ENCODE measurements at places on chromosomes 1 and 21.

GRCh38 chr1:185238447-185238846 lies 78.6 kb downstream of the IVNS1ABP start:
- no peak for DNase-seq

GRCh38 chr1:29706936-29707335 lies 470.6 kb downstream of the PTPRU start:
- no peak for DNase-seq

GRCh38 chr1:26915204-26915842 lies 1.5 kb upstream of the NR0B2 start:
- DNase-seq: no peak

DNA sequence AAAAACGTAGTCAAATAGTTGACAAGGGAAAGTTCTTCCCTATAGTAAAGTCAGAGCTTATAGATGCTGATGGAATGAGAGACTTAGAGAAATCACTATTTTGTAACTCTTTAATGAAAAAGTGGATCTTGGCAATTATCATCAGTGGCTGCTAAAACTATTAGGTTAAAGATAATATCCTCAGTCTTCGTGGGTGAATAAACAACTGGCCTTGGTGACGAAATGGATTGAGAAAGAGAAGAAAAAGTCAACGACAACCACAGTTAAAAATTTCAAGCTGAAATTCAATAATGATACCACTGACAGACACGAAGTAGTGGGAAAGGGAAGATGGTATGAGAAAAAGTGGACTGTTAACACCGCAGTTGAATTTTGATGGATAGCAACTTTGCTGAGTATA lies 90.0 kb upstream of the GNG4 start:
- no peak for DNase-seq

GRCh38 chr1:39689214-39689613 lies 2.0 kb downstream of the HPCAL4 start:
- no peak for DNase-seq

DNA sequence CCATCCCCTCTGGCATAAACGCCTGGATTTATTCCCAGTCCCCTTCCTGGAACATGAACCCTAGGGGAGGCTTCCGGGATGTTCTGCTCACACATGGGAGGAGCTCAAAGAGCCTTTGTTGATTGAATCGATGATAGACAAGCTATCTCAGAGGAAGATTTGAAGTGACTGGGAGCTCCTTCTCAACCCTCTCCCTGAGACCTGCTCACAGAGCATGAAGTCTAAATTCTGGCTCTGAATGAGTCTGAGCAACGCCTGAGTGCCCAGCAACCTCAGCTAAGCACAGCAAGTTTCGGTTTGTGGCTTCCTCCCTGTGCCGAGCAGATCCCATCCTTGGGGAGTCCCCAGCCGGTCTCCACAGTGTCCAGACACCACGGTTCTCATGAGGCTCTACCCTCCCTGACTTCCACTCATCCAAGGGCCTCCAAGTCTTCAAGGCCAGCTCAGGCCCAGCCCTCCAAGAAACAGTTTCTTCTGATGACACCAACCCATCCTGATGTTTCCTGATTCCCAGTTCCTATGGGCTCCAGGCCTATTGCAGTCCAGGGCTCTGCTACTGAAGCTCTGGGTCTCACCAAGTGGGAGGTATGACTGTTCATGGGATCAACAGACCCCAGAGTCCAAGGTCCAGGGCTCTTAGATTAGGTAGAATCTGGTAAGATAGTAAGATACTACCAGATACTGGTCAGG lies 190.8 kb downstream of the DYRK1A start:
- DNase-seq: no peak

DNA sequence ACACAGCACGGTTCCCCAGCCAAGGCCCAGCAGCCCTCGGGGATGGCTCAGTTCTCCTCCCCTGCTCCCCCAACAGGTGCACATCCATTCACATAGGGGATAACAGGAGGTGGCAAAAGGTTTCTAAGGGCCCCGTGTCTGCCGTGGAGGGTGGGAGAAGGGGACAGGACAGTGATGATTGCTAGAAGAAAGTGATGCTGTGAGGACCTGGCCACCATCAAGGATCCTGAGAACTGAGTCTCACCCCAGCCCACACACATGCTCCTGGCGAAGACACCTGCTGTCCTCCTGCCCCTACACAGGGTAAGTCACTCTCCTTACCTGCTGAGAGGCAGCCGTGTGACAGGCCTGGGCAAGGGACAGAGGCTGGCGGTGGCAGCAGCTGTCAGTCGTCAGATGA lies 54.5 kb downstream of the GNG4 start:
- DNase-seq: no peak

- DNase-seq: no peak
These were observed 469.2 kb downstream of the SMYD3 start for GRCh38 chr1:246037832-246038231.

GRCh38 chr1:208475951-208476845 lies 232.0 kb upstream of the PLXNA2 start:
- no peak for DNase-seq

- no peak for DNase-seq
These were observed 7.1 kb upstream of the PEX10 start for GRCh38 chr1:2419416-2419815.

GRCh38 chr1:113981962-113982931 lies 3.0 kb downstream of the OLFML3 start:
- DNase-seq: no peak

GRCh38 chr1:214004795-214005194 lies 17.0 kb downstream of the PROX1 start:
- DNase-seq: no peak

DNA sequence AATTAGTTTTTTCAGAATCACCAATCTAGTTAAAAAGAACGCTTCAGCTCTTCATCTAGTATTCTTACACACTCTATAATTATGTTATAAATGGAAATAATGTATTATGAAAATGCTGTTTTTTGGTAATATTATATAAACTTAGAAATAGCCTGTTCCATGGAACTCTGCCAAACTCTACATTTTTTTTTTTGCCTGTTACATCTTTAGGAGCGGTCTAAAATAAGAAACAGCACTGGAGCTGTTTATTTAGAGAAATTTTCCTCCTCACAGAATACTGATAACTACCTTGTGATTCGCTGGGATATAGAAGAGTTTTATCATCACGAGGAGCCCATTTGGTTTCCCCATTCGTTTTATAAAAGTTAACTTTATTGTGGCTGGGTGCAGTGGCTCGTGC lies 58.5 kb downstream of the PKN2 start:
- DNase-seq: no peak

- DNase-seq: no peak
These were observed 104.9 kb upstream of the TNR start for GRCh38 chr1:175848329-175848728.

- DNase-seq: no peak
These were observed 68.8 kb upstream of the BMP8A start for GRCh38 chr1:39422614-39423013.

DNA sequence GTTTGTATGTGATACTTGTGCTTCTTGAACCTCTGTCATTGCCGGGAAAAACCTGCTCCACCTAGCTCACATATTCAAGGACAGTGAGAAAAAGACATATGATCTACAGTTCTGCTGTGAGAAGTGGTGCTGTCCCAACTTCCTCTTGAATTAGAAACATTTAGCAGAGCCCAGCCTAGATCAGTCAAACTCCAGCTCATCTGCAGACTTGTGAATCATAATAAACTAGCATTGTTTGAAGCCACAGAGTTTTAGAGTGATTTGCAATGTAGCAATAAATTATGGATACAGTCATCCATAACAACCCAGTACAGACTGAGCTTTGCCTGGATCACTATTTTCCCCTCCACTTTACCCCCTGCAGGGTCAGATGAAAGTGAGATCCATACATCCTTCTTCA lies 497.8 kb downstream of the PLA2G4A start:
- no peak for DNase-seq

GRCh38 chr1:32336591-32336932 lies 529 bp upstream of the MARCKSL1 start:
- no peak for DNase-seq

DNA sequence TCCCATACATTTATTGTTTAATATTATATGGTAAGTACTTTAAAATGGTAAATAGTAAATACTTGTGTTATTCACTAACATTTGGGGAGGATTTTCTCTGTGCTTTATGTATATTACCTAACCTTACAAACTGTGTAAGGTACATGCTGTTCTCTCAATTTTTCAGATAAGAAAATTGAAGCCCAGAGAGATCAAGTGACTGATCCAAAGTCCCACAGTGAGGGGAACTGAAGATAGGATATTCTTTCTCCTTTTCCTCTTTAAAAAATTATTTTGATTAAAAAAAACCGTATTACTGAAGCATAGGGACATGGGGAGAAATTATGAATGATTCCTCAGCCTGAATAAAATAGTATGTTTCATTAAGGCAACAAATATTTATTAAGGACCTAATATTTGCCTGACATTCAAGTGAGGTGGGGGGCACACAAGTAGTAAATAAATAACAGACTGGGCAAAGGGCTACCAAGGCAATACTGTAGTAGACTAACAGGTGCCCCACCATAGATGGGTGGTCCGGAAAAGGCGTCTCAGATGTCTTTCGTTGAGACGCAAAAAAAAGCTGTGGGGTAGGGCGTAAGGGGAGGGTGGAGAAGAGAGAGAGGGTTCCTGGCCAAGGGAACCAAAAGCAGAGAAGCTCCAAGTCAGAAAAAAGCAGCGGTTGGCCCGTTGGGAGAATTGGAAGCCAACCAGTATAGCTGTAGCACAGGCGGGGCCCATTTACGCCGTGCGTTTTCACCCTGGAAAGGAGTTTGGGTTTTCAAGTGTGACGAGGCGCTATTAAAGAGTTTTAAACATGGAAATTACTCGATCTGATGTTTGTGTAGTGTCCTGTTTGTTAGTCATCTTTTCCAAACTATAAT lies 944 bp upstream of the AGO3 start:
- DNase-seq: peak; percentile 22

DNA sequence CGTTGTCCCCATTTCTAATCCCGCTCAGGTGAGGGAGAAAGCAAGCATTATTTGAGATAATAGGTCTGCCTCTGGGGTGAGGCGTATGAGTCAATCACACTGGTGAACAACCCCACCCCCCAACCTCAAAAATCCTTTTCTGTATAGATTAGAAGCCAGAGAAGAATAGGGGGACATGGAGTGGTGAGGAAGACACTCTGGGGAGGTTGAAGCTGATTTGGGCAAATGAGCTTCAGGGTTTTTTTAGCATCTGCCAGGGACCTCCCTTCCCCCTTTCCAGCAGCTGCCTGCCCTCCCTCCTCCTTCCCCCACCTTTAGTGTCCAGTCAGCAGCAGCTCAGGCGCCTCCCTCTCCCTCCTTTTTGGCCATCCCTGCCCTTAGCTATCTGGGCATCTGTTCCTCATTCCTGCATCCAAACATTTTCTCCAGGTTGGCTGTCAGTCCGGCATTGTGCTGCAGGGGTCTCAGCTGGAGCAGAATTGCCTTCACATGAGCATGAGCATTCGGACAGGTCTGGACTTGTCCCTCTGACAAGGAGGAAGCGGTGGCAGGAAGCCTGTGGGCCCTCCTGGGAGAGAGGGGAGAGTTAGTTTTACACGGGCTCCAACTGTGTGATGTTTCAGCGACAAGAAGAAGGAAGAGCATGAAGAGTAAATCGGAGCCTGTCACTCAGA lies 30.8 kb upstream of the PTGFRN start:
- DNase-seq: no peak

DNA sequence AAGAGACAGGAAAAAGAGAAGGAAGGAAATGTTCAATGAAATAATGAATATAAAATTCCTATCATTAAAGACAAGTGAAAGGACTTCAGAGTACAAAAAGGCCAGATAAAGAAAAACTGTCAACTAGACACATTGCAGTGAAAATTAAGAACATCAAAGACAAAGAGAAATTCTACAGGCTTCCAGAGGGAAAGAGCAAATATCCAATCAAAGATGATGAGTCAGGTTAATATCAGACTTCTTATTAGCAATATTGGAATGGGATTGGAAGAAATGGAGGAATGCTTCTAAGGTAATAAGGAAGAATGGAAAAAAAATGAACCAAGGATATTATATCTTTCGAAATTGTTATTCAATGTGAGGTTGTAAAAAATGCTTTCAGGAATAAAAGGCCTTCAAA lies 7.8 kb downstream of the PLA2G2A start:
- DNase-seq: no peak

DNA sequence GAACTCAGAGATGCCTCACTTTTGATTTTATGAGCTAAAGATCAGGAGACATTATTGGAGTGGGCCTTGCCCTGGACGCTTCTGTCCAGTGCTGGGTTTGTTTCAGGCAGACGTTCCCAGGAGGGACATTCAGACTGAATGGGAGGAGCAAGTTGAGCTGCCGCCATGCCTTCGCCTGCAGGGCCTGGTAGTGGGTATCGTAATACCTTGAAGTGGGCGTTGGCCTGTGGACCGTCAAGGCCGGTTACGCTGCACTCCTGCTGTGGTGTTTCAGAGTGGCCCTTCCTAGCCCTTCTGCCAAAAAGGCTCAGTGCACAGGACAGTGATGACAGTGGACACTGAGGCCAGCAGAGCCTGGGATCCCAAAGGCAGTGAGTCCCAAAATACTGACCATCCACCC lies 1.6 kb downstream of the FAM3B start:
- DNase-seq: no peak

DNA sequence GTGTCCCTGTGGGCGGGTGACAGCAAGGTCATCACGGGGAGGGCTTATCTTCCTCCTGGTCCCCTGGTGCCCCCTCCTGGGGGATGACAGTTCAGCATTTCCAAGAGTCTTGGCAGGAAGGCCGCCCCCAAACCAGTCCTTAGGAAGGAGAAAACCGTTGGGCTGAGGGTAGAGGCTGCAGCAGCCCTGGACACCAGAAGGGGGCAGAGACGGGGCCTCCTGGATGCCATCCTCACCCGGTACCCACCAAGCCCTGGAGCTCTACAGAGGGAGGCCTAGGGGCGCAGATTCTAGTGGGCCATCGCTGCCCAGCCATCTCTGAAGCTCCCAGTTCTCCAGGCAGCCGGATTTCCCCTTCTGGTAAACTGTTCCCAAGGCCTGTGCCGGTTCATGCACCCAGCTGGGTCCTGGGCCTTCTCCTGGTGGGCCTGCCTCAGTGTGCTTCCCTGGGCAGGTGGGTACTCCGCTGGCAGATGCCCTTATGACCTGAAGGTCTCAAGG lies 14.8 kb upstream of the ZNF669 start:
- DNase-seq: no peak

GRCh38 chr21:42461881-42462877 lies 33.8 kb downstream of the RSPH1 start:
- DNase-seq: no peak

- DNase-seq: no peak
These were observed 598.2 kb downstream of the LMO4 start for GRCh38 chr1:87926921-87927320.

- no peak for DNase-seq
These were observed 19.1 kb downstream of the DMBX1 start for GRCh38 chr1:46508757-46509156.

GRCh38 chr1:236800002-236800620 lies 5.0 kb downstream of the MTR start:
- DNase-seq: no peak

- DNase-seq: no peak
These were observed 33.7 kb downstream of the PSEN2 start for GRCh38 chr1:226903819-226904716.

DNA sequence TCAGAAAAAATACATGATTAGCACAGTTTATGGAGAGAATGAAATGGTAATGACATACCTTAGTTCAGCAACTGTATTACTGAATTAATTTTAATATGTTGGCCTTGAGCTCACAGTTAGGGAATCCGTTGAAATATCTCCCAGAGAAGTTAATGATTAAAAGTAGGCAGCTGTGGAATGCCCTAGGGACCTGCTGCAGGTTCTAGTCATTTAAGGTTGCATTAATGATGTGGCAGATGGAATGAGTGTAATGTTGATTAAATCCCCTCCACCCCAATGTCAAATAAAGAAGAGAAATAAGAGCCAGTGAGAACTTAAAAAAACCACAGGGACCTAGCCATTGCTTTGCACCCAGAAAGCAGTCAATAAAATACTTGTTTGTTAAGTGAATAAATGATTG lies 40.3 kb upstream of the TRIM45 start:
- DNase-seq: no peak
